Fibroblast of skin of left biceps (primary cell): ENCODE measurements at places on chromosomes 11 and 22.

DNA sequence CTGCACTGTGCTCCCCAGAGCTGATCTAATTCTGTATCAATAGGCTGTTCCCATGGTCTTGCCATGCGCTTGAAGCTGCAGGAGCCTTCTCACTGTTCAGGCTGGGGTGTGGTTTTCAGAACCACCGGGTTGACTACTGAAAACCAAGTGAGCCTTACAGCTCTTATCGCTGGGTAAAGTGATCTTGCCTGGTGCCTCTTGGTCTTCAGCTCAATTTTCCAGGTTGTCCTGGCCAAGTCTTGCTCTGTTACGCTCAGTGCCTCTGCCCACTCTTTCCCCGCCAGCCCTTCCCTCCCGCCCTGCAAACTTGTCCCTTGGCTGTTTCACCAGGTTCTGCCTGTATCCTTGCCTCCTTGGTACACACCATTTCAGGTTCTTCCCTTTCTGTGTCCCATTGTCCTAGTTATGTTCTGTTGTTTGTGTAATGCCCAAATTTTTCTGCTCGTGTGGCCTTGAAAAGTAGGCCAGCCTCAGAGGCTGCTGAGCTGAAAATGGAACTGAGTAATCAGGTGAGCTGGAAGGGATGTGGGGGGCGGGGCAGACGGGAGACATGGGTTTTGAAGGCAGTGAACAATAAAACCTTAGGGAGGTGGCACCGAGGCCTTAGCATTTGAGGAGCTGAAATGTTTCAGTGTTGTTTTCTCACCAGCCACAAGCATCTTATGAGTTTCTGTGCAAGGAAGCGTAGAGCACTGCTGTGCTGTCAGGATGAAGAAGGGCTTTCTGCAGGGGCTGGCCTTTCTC is 11.2 kb downstream of the PEX26 start:
- DNase-seq: no peak

DNA sequence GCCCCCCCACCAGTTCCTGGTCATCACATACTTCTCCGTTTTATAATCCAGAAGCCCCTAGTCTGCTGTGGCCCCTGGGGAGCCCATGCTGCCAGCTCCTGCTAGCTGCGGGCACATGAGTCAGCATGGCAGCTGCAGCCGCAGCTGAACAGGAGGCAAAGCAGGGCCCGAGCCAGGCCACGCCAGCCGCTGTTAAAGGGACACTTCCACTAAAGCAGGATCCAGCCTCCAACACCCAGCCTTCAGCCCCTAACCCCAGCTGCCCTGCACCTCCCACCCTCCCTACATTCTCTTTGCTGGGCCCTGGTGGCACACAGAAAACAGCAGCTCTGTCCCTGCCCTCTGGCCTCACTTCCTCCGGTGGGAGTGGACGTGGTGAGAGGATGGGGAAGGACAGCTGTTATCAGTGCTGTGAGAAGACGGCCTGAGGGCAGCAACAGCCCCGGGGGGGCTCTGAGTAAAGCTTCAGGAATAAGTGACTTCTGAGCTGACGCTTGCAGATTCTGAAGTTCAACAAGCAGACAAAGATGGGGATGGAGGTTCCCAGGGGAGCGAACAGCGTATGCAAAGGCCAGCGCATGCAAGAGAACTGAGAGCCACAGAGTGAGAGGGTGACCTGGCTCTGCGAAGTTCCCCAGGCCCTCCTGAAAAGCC is 688 bp upstream of the LRRC74B start:
- peak; percentile 12 for DNase-seq

- DNase-seq: peak; percentile 73
Measured at GRCh38 chr11:103773059-103773458, 263.4 kb upstream of the DDI1 start.

DNA sequence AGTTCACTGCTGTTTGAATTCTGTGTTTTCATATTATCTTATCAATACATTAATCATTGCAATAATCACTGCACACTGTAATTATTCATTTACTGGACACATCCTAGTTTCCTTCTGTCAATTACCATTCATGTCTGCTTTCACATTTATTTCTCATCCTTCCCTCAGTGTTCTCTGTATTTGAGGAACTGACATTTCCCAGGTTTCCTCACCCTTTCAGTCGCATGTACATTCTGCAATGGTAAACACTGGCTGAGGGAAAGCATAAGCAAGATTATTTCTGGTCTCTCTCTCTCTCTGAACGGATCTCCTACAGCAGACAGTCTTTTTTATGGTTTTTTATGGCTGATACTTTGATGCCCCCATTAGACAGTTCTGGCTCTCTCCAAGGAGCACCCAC is 4.2 kb upstream of the HBD start:
- DNase-seq: no peak

- peak; percentile 55 for DNase-seq
Measured at GRCh38 chr11:86116386-86116726, 47.5 kb upstream of the PICALM start.

- no peak for DNase-seq
Measured at GRCh38 chr11:75576017-75576416, 14.0 kb downstream of the SERPINH1 start.

DNA sequence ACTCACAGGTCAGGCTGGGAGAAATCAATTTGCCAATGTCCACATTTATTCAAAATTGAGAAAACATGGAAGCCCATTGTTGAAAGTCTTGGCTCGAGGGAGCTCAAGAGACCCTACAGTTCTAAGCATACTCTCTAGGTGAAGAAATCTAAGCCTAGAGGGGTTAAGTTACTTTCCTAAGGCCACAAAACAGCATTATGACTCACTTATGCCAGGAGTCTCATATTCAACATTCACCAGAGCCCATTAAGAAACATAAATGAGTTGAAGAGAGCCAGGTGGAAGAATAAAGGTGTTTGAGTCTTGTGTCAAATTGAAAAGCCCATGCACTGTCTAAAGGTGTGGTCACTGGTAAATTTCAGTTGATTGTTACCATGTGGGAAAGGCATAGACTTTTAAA is 108.1 kb downstream of the INSC start:
- no peak for DNase-seq

DNA sequence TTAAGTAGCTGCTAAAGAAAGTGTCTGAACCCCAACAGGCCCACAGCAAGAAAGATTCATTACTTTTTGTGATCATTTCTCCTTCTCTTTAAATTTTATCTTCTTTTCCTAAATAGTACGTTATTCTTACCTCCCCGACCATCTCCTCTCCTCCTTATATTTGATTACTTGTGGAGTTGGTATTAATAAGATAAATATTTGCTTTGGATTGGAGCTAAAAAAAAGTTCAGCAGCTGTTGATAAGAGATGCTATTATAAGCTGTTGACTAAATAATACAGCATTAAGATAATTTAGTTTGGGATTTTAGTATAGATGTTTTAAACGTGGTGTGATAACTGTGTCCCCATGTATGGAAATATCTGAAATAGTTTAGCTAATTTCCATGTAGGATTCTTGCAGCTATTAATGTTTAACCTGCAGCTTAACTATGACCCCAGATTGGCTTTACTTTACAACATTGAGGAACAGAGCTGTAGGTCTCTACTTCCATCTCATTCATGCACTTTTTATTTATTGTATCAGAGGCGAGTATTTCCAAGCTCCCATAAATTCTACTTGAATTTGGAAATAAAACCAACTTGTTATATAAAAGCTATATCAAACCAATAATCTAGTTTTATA is 37.8 kb downstream of the ZNF143 start:
- DNase-seq: no peak

GRCh38 chr22:39815932-39816331 is 77.6 kb downstream of the ENTHD1 start:
- DNase-seq: no peak

DNA sequence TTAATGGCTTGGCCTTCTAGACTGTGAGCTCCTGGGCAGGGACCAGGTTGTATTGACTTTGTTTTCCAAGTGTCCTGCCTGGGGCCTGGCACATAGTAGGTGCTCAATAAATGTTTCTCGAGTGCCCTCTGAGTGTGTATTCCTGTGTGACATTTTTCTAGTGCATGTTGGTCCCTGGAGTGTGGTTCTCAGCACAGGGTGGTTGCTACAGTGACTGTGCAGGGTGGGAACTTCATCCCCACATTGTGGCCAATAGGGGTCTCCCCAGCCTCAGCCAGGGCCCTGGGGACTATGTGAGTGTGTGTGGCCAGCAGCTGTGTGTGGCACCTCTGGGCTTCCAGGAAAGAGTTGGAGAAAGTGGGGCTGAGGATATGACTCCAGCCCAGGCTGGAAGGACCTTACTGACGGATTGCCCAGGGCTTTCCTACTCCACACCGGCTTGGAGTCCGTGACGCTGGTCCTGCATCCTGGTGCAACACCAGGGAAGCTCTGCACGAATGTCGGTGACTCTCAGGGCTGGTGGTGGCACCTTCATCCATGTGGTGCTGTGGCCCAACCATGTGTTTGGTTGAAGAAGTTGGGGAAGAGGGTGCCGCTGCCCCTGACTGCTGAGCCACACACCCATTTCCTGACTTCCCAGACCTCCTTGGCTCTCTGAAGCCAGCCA is 9.0 kb upstream of the MARK2 start:
- no peak for DNase-seq

- no peak for DNase-seq
Measured at GRCh38 chr11:2204361-2205213, 33.0 kb upstream of the TH start.

DNA sequence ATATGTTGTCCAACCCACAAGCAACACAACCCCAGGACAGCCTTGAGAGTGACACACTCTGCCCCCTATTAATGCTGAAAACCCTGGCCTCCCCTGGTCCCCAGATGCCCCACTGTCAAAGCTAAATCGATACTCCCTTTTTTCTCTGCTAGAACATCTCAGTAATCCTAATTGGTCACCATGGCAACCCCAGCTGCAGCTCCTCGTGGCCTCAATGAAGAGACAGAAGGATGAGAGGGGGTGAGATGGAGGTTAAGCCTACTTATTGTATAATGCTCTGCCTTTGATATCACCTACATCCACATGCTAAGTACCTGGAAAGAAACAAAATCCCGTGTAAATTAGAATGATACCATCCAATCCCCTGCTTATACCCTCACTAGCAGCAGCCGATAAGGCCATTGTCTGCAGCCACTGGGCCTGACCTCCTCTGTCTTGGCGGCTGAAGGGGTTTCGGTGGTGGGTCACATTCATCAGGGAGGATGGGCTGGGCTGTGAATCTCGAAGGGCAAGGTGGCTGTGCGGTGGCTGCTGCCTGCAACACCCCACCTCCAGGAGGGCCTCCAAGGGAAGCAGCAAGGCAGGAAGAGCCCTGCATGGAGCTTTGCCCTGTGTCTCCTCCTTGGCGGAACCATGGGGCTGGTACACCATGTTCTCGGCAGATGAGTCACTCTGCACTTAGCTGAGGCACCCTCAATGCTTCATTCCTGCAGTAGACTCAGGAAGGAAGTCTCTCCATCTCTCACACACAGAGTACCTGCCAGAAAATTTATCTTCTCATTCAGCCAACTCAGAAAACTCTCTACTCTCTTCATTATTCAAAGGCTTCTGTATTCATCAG is 399.5 kb downstream of the BUD13 start:
- no peak for DNase-seq

- DNase-seq: no peak
Measured at GRCh38 chr11:72741429-72741833, 10.8 kb downstream of the ARAP1 start.

- no peak for DNase-seq
Measured at GRCh38 chr11:100712583-100712982, 25.5 kb downstream of the ARHGAP42 start.

GRCh38 chr11:35347921-35348331 is 71.4 kb downstream of the SLC1A2 start:
- DNase-seq: peak; percentile 88

DNA sequence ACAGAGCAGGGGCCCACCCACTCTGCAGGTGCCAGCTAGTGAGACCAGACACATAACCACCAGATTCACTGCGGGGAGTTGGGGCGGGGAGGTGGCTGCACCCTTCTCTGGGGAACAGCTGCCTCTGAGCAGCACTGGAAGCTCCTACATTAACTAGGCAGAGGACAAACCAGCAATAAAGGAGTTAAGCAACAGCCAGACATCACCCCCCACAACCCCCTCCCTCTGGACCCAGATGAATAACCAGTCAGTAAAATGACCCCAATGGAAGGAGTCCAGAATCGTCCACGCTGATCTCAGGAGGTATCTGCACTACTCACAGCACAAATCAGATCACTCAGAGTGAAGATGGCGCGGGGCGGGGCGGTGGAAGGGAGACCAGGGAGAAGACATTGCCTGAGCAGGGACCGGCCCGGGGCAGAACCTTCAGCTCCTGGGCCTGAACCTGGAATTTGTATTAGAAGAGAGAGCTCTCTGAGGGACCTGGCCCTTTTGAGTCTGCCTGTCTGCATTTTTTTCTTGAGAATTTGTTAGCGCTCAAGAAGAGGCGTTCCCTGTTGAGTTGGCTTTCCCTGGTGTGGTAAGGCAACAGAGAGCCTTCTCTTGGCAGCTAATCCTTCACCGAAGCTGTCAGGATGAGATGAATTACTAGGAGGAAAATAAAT is 125.5 kb upstream of the NCAM1 start:
- no peak for DNase-seq

GRCh38 chr11:131218542-131218941 is 151.9 kb upstream of the NTM start:
- no peak for DNase-seq

- no peak for DNase-seq
Measured at GRCh38 chr22:33025675-33026074, 32.5 kb downstream of the SYN3 start.

GRCh38 chr11:73334384-73335203 is 26.5 kb downstream of the ARHGEF17 start:
- no peak for DNase-seq

DNA sequence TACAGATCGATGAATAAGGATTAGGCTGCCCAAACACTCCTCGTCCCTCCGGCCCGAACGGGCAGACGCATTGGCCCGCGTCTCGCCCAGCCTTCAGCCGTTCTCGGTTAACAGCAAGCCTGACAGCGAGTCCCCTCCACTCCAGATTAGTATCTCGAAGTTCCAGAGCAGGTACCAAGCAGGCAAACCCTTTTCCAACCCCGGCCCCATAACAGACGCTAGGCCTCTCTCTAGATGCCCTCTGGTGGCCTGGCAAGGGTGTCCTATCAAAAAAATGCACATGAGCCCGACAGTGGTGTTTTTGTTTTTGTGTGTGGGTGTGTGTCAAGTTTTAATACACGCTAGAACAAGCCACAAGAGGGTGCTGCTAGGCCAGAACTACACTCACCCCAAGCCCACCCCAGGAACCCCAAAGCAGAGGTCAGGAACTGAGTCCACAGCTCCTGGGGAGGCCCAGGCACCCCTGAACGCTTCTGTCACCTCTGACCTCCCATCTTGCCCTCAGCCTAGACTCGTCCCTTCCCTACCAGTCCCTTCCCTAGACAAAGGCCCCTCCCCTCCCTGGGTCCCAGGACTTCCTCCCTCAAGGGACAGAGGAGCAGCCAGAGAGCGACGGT is 658 bp upstream of the ARFGAP2 start:
- peak; percentile 39 for DNase-seq

GRCh38 chr22:32661737-32662586 is 139.5 kb upstream of the TIMP3 start:
- DNase-seq: peak; percentile 50
